ENCODE measurements at places on chromosomes 6 and 20.

GRCh38 chr6:5007531-5007930, 3.7 kb upstream of the RPP40 start:
- no peak for DNase-seq

GRCh38 chr20:62376112-62377063, 9.3 kb upstream of the LAMA5 start:
- no peak for DNase-seq

- no peak for DNase-seq
These were observed 51.5 kb upstream of the E2F3 start for GRCh38 chr6:20350215-20350614.

DNA sequence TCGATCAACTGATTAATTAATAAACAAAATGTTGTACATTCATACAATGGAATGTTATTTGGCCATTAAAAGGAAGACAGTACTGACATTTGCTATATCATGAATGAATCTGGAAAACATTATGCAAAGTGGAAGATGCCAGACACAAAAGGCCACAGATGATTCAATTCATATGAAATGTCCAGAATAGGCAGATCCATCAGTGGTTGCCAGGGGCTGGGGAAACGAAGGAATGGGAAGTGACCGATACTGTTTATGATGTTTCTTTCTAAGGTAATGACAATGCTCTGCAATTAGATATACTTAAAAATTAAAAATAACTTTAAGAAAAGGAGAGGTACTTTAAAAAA, 37.2 kb downstream of the ELOVL5 start:
- no peak for DNase-seq
